Kidney (tissue), 22 donors: ENCODE measurements at places on chromosomes 2 and 18. TPM values are rescaled to one million over a fixed set of nuclear protein-coding genes. Genes with fewer than 3 reads are reported as not detected.

DNA sequence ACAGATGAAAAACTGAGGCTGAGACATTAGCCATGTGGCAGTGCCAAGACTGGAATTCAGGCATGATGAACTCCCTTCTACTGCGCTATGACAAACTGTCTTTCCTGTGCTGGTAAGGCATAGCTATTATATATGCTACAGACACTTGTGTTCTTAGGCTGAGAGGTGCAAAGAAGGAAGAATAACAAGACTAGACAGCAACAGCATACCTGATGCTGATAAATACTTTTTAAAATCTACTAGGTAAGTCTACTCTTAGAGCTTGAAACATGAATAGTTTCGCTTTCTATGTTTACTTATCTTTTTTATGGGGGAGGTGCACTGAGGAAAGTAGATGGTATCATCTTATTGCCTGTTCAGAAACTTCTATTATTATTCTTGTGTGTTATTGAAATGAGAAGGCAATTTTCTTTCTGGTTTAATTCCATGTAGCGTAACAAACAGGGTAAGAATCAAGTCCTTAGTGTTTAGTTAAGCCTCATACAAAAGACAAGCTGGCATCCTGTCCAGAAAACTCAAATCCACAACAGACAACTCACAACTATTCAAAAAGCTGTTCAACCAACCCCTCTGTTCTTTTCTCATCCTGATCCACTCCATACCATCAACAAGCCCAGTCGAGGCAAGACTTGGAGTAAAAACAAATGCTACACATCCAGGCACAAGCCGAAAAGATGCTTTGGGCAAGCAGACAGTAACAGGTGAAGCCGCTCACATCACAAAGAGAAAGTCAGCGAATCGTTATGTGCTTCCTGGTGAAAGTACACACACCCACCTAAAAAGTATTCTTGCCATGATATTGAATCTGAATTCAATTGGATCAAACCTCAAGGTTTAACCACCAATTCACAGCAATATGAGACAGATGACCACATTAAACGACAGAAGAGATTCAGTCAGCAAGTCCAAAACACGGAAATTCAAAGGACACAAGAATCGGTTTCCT, 1.5 kb downstream of the TTC32 start:
- no peak for DNase-seq

DNA sequence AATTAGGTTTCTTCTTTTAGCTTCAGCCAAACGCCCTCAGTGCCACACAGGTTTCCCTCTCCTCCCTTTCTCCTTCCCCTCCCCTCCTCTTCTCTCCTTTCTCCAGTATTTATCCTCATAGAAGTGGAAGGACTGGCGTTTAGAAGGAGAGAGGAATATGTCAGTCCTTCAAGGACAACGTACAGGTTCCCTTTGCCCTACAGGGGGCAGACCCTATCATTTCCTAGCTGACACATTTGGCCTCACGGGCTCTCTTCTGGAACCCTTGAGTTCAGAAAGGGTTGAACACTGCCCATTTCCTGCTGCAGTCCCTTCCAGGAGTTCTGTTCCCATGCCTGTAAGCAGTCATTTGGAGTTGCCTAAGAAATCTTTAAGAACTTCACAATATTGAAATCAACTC, 46.1 kb downstream of the CDCA7 start:
- no peak for DNase-seq

Gene LHCGR
- total RNA-seq, result not detected

Gene MEIS1
- 36.7 TPM for total RNA-seq

- no peak for DNase-seq
Observed at GRCh38 chr18:61894751-61895524, 2.1 kb upstream of the RNF152 start.

Gene SKA1
- 0.31 TPM for total RNA-seq
